ENCODE measurements at places on chromosomes 7 and 10.

- DNase-seq, result no peak
Measured at GRCh38 chr7:113717739-113718138, 201.1 kb downstream of the PPP1R3A start.

- no peak for DNase-seq
Measured at GRCh38 chr7:94912085-94912484, 4.7 kb downstream of the PPP1R9A start.

GRCh38 chr7:34108165-34108564 is 202.8 kb downstream of the BMPER start:
- no peak for DNase-seq

DNA sequence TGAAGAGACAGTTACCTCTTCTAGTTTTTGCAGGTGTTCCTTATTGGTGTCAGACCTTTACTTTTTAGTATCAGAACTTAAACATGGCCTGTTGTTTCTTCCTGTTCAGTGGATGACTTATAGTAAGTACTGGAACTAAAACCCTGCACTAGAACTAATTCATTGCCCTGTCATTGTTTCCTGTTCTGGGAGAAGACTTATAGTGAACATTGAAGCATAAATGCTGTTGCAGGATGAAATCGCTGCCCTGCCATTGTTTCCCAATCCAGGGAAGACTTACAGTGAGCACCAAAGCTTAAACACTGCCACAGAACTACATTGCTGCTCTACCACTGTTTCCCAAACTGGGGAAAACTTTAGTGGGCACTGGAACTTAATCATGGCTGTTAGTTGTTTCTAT is 13.1 kb downstream of the IPMK start:
- DNase-seq, result no peak

GRCh38 chr10:97490592-97490991 is 7.6 kb downstream of the MMS19 start:
- DNase-seq, result no peak

- DNase-seq, result no peak
Measured at GRCh38 chr10:267705-268104, 132.4 kb downstream of the ZMYND11 start.

GRCh38 chr7:100369105-100369504 is 4.2 kb upstream of the PILRA start:
- DNase-seq, result no peak
